ENCODE measurements at places on chromosomes 5 and 9.

DNA sequence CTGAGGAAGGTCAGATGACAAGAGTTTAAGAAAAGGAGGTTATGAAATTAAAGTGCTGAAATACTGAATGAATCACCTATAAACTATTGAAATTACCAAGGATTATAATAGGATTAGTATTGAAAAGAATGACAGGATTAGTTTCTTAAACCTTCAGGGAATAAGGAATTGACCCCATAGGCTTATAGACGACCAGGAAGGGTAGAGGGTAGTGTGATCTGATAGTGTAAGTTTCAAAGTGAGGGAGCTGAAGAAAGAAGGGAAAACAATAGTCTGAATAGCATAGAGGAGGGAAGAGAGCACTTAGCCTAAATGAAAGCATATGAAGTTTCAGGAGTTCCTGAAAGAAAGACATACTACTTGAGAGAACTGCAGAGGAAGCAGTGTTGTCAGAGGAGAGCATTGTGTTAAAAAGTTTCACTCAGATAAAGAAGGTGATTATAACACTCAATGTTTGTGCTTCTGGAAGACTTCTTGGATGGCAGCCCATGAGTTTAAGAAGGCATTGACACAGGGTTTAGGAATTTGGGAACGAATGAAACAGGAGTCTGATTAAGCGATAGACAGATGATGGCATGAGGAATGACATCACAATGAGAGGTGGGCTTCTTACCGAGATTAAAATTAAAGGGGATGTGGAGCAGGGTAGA, 557.9 kb upstream of the GRAMD2B start:
- DNase-seq: no peak

DNA sequence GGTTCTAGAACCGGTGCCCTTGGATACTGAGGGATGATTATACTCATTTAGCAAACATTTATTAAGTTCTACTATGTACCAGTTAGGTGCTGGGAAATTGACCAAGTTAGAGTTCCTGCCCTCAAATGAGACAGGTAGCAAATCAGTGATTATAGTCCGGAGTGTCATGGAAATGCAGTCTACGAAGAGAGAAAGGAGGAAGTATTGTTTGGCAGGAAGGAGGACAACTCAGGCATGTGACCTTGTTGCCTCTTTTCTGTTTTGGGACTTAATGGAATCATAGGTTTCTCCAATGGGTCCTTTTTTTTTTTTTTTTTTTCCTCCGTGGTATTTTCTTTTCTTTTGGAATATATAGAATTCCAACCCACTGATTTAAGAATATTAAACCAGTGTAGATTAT, 28.0 kb downstream of the OSTF1 start:
- DNase-seq: peak; percentile 20

DNA sequence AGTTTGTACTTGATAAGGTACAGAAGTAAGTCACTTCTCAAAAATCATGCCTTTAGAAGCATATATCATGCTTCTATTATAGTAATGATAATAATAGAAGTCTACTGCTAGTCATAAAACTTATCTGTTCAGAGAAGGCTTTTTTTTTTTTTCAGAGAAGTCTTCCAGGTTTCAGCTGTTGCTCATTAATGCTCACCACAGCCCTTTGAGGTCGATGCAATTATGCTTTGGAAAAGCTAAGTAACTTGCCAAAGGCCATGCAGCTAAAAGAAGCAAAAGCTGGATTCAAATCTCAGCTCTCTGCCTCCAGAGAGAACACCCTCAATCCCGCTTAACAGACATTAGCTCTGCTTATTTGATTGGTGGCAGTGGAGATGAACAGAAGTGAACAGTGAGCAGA, 150.8 kb downstream of the DOCK8 start:
- DNase-seq: no peak

DNA sequence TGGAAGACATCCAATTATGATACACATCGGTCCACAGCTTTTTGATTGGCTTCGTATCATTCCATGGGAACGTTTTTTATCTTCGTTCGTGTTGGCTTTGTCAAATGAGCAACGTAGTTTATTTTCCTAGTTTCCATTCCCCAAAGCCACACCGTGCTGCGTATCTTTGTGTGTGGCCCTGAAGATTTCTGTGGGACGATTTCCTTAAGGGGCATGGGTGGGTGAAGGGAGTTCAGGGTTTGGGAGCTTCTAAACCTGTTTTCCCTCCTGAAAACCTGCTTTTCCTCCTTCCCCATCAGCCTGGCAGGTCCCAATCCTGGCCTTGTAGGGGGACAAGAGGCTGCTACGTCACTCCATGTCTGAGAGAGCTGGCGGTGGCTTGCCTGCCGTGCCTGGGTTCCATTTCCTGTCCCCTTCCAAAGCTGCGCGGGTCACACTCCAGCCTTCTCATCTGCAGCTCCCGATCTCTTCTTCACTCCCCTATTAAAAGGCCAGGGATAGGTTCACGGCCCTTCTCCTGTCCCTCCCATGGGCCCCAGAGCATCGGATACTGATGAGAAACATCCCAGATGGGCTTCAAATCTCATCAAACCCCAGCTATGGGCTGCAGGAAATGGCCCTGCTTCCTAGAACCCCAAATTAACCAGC, 23.5 kb upstream of the ASS1 start:
- DNase-seq: no peak

- no peak for DNase-seq
Measured at GRCh38 chr9:119418721-119419120, 49.5 kb upstream of the BRINP1 start.

DNA sequence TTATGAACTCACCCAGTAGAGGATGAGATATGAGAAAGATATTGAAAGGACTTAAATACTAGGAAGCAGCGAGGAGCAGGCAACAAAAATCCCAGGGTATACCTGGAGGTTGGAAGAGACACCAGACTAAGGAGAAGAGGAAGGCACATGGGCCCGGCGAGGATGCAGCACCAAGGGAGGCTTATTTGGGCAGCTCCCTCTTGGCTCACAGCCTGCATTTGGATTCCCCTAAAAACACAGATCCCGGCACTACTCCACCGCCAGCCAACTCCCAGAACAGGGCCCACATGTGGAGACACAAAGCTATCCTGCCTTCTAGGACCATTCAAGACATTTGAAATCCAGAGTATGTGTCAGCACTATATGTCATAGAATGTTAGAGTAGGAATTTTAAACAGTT, 199.8 kb upstream of the FBXL7 start:
- DNase-seq: no peak
